Brain microvascular endothelial cell (primary cell): ENCODE measurements at places on chromosomes 2 and 18.

GRCh38 chr2:105248316-105249070 is 7.0 kb downstream of the GPR45 start:
- DNase-seq: no peak

GRCh38 chr2:182980115-182980514 is 58.1 kb downstream of the NCKAP1 start:
- DNase-seq: no peak

GRCh38 chr2:144468823-144469595 is 50.9 kb downstream of the ZEB2 start:
- no peak for DNase-seq

- no peak for DNase-seq
Measured at GRCh38 chr2:239269173-239269885, 131.5 kb downstream of the HDAC4 start.

DNA sequence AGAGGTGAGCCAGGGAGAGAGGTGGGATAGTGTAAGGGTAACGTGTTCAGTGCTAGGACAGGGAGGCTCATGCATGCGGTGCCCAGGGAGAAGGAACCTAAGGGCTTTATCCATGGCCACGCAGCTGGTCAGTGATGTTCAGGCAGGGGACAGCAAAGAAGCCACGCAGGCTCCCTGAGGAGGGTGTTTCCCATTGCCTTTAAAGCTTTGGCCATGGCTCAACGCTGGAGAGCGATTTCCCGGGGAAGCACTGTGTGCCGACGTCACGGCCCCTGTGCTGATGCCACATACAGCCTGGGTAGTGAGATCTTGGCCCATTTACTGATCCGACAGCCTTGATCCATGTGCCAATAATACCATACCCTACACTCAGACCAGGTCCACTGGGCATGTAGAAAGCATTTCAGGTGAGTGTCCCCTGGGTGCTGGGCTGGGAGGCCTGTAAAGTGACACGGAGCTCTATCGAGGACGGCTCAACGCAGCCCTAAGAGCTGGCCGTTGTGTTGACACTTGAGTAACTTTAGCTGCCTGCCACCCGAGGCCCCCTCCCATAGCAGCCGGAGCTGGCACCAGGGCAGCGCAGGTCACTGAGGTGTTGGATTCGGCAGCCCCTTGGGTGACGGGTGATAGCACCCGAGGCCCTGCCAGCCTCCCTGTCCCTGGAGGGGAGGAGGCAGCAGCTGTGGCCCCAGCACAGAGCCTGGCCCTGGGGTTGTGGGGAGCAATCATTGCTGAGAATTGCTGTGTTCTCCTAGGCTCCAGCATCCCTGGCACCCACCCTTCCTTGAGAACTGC is 41.4 kb downstream of the PDIA6 start:
- DNase-seq: no peak
